NCI-H1092 (cell line): ENCODE measurements at places on chromosomes 11 and 22.

DNA sequence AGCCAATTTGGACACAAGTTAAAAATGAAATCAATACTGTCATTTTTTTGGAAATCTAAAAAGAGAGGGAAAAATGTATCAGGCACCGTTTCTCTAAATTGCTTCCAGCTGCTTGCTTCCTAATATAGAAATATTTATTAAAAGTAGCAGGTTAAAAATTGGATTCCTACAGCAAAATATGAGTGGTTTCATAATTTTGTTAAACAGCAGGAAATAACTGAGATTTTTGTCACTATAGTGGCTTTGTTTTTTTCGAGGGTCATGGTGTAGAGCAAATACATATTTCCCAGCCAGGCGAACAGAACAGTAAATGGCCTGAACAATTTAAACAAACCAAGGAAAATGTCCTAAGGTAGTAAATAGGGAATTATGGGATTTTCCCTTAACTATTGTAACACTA, 159.7 kb downstream of the DDX10 start:
- DNase-seq: no peak

GRCh38 chr11:112928136-112928535, 33.1 kb upstream of the NCAM1 start:
- no peak for DNase-seq

DNA sequence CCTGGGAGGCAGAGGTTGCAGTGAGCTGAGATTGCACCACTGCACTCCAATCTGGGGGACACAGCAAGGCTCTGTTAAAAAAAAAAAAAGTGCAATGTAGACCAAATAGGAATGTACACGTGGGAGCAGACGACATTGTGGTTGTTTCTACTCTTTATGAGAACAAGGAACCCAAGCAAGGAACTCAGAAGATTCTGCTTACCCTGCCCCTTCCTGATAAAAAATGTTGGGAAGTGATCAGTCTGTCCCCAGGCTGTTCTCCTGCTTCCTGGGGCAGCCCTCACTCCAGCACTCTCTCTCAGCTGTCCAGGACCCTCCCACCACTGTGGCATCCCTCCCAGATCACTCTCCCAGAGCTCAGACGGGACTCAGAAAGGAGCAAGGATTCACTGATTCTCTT, 31.8 kb downstream of the SLCO2B1 start:
- no peak for DNase-seq

- DNase-seq: no peak
Measured at GRCh38 chr11:98940913-98941312, 79.8 kb upstream of the CNTN5 start.

DNA sequence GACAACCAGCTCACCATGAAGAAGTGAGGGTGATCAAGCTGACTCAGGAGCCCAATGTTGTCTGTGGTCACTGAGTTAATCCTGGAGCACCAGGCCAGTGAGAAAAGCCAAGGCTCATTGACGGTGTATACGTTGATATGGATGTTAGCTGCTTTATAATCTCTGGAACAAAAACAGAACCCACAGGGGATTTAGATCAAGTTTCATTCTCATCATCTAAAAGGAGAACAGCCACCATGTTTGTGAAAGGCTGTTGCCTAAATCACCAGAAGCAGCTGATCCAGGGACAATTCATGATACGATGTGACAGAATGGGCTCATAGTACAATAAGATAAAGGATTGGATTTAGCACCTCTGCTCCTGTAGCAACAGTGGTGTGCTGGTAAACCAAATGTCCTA, 68.5 kb downstream of the GDPD4 start:
- DNase-seq: no peak

GRCh38 chr11:86047275-86047991, 21.5 kb downstream of the PICALM start:
- no peak for DNase-seq

- DNase-seq: no peak
Measured at GRCh38 chr11:60764879-60765278, 8.2 kb downstream of the MS4A15 start.

DNA sequence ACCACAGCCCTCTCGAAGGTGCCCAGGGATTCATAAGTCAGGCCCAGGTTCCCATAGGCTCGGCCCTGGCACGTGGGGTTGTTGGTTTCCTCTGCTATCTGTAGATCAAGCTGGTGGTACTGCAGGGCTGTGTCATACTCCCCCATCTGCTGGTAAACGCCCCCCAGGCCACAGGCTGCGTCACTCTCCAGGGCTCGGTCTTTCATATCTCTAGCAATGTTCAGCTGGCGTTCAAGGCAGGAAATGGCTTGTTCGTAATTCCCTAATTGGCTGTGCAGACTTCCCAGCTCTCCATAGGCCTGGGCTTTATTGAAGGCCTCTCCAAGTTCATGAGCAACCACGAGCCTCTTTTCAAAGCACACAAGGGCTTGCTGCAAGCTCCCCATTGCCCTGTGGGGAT, 186.4 kb upstream of the PITPNB start:
- DNase-seq: no peak

GRCh38 chr11:2207773-2208621, 36.4 kb upstream of the TH start:
- DNase-seq: no peak

DNA sequence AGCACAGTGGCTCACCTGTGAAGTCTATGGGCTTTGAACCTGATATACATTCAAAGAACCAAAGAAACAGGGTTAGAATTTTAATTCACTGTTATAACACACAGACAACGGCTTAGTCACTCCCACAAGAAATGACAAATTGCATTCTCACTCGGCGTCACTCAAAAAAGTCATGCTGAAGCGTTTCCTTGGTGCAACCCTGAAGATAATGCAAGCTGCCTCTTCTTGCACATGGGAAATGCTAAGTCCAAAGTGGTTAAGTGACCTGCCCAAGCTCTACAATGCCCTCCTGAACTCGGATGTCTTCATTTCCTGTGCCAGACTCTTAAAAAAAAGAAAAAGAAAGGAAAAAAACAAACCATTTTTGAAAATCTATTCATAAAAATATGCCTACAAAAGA, 10.0 kb downstream of the LGR4 start:
- no peak for DNase-seq

DNA sequence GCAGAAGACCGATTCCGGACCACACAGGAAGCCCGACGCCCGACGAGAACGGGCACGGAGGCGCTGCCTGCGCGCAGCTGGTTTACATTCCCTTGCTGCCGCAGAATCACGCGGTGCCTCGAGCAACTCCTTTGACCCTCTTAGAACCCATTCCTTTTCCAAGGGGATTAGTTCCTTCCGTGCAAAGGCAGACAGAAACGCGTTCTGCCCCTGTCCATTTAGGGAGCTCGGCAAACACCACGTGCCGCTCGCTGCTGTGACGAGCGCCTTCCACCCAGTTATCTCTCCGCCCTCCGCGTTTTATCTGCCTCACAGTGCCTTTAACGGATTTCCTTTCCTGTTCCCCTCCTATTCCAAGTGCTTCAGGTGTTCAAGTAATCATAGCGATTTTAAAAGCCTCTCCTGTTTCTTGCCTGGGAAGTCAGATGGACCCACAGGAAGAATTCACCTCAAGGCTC, 24.1 kb upstream of the MICAL3 start:
- no peak for DNase-seq
